CD4-positive, CD25-positive, alpha-beta regulatory T cell (primary cell): ENCODE measurements at places on chromosomes 5 and 9. TPM values are rescaled to one million over a fixed set of nuclear protein-coding genes. Genes with fewer than 3 reads are reported as not detected.

DNA sequence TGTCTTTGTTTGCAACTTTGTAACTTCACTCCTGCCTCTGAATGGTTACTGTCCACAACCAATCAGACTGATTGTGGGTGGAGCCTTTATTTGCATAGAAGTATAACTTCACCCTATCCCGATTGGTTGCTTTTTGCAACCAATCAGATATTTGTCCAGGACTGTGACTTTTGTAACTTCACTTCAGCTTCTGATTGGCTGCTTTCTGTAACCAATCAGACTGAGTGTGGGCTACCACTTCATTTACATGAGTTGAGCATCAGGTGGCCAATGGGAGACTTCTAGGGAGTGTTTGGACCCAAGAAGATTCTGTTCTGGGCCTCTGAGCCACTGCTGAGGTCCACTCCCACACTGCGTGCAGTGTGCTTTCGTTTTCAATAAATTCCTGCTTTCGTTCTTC lies 1810.7 kb upstream of the CDH6 start:
- DNase-seq, result no peak

DNA sequence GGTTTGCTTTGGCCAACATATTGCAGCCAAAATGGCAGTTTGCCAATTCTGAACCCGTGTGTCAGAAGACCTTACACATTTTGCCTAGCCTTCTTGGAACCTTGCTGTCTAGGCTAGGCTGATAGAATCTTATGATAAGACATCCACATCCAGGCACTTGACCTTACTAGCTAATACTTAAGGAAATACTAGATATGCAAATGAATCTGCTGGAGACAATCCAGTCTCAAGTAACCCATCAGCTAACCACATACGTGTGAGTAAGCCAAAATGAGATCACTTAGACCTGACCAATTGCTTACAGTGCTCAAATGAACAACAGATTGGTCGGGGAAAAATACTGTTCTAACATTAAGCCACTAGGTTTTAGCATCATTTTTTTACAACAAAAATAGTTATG lies 1504.6 kb upstream of the CDH9 start:
- DNase-seq, result no peak

- peak; percentile 61 for DNase-seq
Measured at GRCh38 chr5:129852747-129853352, 51.4 kb upstream of the CHSY3 start.

DNA sequence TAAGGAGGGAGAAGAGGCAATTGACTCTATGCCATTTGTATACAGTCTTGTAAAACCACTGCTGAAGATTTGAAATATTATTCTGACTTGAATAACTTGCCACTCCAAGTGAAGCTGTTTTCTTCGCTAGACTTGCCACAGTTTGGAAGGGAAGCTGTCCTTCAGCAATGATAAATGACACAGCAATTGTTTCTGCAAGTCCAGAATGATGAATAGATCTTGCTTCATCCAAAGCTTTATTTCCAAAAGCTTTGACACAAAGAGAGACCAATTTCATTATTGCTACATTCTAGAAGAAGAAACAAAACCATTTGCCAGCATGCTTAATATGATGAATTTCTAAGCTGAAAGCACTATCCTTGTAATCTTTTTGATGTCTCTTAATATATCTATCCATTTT lies 73.7 kb downstream of the ZNF366 start:
- no peak for DNase-seq

GRCh38 chr5:157541447-157542118 lies 34.0 kb downstream of the ADAM19 start:
- DNase-seq, result peak; percentile 85

DNA sequence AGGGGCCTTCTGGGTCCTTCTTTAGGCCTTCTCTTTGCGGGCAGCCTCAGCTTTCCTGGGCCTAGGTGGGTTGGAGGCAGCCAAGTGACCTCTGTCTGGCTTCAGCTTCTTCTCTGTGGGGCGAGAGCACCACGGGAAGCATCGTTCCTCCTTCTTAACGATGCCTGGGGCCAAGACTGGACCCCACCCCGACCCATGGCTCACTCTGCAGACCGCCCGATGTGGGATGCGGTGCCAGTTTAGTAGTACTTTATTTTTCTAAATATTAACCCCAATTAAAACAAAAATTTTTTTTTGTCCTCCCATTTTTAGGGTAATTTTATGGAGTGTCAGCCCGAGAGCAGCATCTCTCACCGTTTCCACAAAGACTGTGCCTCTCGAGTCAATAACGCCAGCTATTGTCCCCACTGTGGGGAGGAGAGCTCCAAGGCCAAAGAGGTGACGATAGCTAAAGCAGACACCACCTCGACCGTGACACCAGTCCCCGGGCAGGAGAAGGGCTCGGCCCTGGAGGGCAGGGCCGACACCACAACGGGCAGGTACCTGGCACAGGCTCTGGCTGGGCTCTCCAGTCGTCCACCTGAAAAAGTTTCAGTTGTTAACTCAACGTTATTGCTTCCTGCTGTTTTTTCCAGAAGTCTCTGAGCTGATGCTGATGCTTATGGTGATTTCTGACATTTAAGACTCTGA lies 101.1 kb upstream of the CACNA1B start:
- DNase-seq, result no peak

- DNase-seq, result no peak
Measured at GRCh38 chr5:135375040-135375793, 23.8 kb downstream of the MACROH2A1 start.

- no peak for DNase-seq
Measured at GRCh38 chr5:142808878-142809598, 38.9 kb downstream of the ARHGAP26 start.

DNA sequence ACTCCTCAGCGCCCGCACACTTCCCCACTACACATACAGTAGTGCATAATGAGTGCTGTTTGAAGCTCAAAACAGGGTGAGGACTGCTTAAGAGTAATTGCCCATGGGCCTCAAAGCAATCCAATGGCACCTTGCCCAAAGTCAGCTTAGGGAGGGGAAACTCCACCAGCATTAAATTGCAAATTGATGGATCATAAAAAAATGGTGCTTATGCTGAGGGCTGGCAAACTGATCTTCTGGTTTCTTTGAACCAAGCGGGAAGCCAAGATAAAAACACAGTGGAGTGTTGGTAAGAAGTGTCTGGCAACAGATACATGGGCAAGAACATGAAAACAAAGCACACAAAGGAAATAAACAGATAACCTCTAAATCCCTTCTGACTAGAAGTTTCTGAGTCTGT lies 28.0 kb downstream of the TLE1 start:
- no peak for DNase-seq

GRCh38 chr5:163503106-163504078 lies 2.0 kb upstream of the MAT2B start:
- no peak for DNase-seq

DNA sequence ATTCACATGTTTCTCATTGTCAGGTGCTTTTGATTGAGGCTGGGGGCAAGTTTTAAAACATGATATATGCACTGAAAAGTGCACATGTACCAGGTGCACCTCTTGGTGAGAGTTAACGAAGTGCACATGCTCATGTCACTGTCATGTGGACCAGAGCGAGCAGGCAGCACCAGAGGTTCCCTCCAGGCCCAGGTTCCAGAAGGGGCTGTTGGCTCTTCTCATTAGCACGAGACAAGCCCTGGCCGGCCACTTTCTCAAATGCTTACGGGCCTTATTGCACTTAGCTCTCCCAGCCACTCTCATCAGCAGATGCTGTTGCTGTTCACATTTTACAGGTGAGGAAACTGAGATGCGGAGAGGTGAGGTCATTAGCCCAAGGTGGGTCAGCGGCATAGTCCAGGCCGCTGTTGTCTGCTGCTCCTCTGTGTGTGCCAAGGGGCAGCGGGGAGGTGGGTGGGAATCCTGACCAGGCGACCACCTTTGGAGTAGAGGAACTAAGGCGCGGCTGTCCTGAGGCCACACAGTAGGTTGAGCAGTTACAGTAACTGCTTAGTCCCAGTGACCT lies 27.4 kb downstream of the TENT4A start:
- DNase-seq, result no peak

- DNase-seq, result no peak
Measured at GRCh38 chr9:37040508-37041127, 6.5 kb upstream of the PAX5 start.

- no peak for DNase-seq
Measured at GRCh38 chr5:2169430-2169808, 286.7 kb upstream of the IRX4 start.

- DNase-seq, result no peak
Measured at GRCh38 chr9:125547368-125547767, 159.6 kb downstream of the MAPKAP1 start.

DNA sequence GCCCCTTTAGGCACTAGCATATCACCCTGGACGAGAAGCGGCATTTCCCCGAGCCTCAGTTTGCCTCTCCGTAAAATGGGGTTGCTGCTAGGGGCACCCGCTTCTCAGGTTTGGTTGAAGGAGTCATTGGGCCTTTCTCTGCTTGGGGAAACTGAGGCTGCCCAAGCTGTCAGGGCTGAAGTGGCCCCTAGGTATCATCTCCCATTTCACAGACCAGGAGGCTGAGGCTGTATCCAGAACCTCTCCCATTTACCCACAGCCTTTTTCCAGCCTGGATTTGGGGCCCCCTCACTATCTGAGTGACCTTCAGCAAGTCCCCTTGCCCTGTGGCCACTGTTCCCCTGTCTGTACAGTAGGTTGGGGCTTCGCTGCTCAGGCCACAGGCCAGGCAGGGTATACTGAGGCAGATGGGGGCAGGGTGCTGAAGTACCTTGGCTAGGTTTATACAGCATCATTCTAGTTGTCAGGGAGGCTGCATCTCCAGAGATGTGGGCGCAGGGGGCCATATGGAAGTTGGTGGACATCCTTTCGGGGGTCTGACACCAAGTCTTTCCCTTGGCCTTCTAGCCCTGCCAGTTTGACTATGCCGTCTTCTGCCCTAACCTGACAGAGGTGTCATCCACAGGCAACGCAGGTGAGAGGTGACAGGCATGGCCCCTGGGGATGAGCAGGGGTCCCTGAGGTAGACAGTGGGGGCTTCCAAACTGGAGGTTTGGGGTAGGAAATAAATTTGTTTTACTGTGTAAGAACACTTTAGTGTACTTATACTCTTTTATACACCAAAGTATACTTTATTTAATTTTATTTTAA lies 7.9 kb downstream of the FPGS start:
- DNase-seq, result no peak

- DNase-seq, result no peak
Measured at GRCh38 chr5:78002690-78003089, 226.6 kb upstream of the TBCA start.

DNA sequence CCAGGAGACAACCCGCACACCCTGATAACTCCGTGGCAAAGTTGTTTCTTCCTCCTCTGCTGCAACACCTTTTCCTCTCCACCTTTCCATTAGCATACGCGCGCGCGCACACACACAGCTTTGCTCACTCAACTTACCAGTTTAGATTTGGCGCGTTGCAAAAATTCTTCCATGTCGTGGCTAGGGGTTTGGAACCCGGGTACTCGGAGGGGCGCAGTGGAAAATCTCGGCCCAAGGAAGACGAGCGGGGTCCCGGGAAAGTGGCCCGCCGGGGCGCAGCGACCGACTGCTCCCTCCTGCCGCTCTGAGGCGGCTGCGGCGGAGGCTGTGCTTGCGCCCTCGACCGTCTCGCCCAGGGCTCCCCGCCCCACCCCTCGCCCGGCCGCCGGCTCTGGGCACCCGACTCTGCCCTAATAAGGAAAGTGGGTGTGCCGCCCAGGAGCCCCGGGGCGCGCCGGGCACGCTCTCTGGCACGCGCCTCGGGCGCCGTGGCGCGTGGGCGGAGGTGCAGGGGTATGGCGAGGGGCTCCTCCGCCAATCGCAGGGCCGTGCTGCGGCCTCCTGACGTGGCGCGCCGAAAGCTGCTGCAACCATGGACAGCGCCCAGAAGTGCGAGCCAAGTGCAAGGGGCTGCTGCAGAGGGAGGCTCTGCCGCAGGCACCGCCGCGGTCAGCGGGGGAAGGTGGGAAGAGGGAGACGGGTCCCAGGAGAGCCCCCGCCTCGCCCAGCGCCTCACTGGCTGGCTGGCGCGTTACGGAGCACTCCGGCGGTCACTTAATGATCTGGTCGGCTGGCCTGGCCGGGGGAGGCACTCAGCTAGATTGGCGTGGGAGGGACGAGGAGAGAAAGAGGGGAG lies at the start of gene PRUNE2:
Gene PRUNE2, minus strand, starts transcription at position 324 of the 856 bp plus-strand sequence. Its CDS starts 151 bp downstream, at position 173.
- peak; percentile 11 for DNase-seq

DNA sequence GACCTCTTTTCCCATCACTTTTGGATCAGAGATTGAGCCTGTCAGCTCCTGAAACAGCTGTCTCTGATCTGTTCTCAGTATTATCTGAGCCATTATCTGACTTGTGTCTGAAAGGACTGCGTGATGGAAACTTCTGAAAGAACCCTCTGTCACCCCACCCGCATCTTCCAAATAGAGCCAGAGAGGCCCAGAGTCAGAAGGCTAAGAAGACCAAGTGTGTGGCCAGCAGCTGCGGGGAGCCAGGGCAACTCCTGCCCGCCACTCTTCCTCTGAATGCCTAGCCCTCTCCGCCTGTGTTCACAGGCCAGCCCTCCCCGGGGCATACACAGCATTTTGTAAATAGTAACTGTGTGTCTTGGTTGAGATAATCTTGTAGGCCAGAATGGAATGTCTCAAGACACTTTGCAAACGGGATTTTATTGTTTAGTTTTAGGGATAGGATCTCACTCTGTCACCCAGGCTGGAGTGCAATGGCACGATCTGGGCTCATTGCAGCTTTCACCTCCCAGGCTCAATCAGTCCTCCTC lies 92.7 kb downstream of the AOPEP start:
- DNase-seq, result no peak

GRCh38 chr9:27683181-27683580 lies 109.9 kb upstream of the C9orf72 start:
- DNase-seq, result no peak

Gene FCN1
- not detected for total RNA-seq

Gene FOXD4L4
- total RNA-seq, result not detected

Gene SLC1A3
- total RNA-seq, result not detected

Gene CDH9
- total RNA-seq, result not detected

Gene FBXL7
- total RNA-seq, result not detected

Gene ALG2
- total RNA-seq, result 17.1 TPM

Gene PHYKPL
- 165 TPM for total RNA-seq

Gene SLC6A7
- total RNA-seq, result not detected

Gene SLC45A2
- total RNA-seq, result not detected
